ENCODE measurements at places on chromosomes 12 and 14. TPM values are rescaled to one million over a fixed set of nuclear protein-coding genes. Genes with fewer than 3 reads are reported as not detected.

- DNase-seq, result no peak
- no peaks in the 10 kb centered on the region for H3K4me1 ChIP-seq
- H3K27me3 ChIP-seq, result peaks cover 2% of the 10 kb centered on the region
- H3K36me3 ChIP-seq, result no peaks in the 10 kb centered on the region
Measured at GRCh38 chr12:130204541-130204953, 42.3 kb downstream of the FZD10 start.

- H3K4me3 ChIP-seq, result no peak overlapping the region
- H3K27me3 ChIP-seq, result peaks cover 17% of the 10 kb centered on the region
- H3K4me1 ChIP-seq, result no peaks in the 10 kb centered on the region
- H3K27ac ChIP-seq, result no peak overlapping the region
Measured at GRCh38 chr14:95044463-95045105, 112.7 kb downstream of the DICER1 start.

GRCh38 chr12:103973909-103974308 lies 8.2 kb downstream of the TDG start:
- H3K4me3 ChIP-seq, result no peak overlapping the region
- no peak overlapping the region for H3K27ac ChIP-seq
- peaks cover 9% of the 10 kb centered on the region for H3K36me3 ChIP-seq
- peaks cover 17% of the 10 kb centered on the region for H3K4me1 ChIP-seq
- DNase-seq, result no peak
- no peaks in the 10 kb centered on the region for H3K27me3 ChIP-seq

DNA sequence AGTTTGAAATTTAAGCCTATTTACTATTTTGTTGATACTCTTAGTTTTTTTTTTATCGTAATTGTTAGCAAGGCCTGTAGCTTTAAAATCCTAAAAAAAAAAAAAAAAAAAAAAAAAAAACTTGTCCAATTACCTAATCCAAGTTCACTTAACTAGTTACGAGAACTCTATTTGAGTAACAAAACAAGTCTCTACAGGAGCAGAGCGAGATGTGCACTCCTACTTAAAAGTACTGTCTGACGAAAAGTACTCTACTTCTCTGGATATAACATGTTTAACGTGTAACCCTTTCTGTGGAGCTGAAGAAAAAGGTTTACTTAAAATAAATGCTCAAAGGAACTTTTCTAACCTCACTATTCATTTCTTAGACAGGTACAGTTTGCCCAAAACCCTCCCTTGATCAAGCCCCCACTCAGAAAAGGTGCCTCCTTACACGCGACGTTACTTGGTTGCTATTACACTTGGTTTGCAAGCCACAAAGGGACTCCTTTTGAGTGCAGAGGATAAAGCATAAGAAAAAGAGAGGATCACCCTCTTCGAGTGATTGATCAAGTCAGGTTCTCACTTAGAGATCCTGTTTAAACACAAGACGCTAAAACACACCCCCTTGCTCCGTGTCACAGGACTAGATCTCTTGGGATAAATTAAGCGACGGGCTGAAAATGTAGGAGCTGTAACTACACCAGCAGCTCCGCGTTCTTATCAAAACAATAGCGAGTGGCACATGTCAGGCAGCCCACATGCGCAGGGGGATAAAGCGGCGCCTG lies 2.2 kb downstream of the BAZ1A start:
- H3K27ac ChIP-seq, result peak overlapping the region; percentile 85
- DNase-seq, result peak; percentile 90
- no peaks in the 10 kb centered on the region for H3K27me3 ChIP-seq
- 0 out of 2 replicates have a peak, but pooled peaks cover 1% of the 10 kb centered on the region for H3K36me3 ChIP-seq

- H3K4me3 ChIP-seq, result no peak overlapping the region
- no peaks in the 10 kb centered on the region for H3K36me3 ChIP-seq
- no peak for DNase-seq
- no peaks in the 10 kb centered on the region for H3K4me1 ChIP-seq
Measured at GRCh38 chr14:74415115-74415437, 10.9 kb downstream of the SYNDIG1L start.

GRCh38 chr12:65603438-65604351 lies 220.6 kb upstream of the HMGA2 start:
- H3K4me1 ChIP-seq, result peaks cover 19% of the 10 kb centered on the region
- H3K4me3 ChIP-seq, result no peak overlapping the region
- H3K27me3 ChIP-seq, result no peaks in the 10 kb centered on the region
- H3K36me3 ChIP-seq, result no peaks in the 10 kb centered on the region
- no peak overlapping the region for H3K27ac ChIP-seq

- no peak overlapping the region for H3K27ac ChIP-seq
- H3K4me1 ChIP-seq, result no peaks in the 10 kb centered on the region
- H3K36me3 ChIP-seq, result no peaks in the 10 kb centered on the region
Measured at GRCh38 chr12:66699738-66700482, 21.0 kb upstream of the GRIP1 start.

DNA sequence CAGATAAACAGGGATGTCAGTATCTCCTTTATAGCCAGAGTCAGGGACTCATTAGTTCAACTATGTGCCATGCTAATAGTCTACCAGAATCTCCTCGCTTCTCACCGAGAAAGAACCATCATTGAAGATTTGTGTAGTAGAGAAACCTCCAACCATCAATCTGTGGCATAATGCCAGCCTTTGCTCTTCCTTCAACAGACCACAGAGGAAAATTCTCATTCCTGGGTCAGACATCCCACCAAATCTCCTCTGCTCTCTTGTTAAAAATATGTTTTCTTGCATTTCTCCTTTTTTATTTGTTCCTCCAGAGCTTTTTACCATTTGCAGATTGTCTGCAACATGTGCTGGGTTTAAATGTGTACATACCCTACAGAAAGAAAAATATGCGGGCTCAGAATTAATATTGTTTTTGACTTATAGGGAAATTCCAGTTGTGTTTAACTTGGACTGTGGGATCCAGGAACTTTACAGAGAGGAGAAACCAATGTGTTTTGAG lies 64.9 kb downstream of the LLPH start:
- peaks cover 30% of the 10 kb centered on the region for H3K4me1 ChIP-seq
- no peak for DNase-seq
- no peak overlapping the region for H3K4me3 ChIP-seq
- no peaks in the 10 kb centered on the region for H3K27me3 ChIP-seq
- H3K27ac ChIP-seq, result no peak overlapping the region

- H3K27ac ChIP-seq, result no peak overlapping the region
- H3K4me1 ChIP-seq, result peaks cover 18% of the 10 kb centered on the region
Measured at GRCh38 chr14:92532490-92533163, 19.0 kb downstream of the RIN3 start.

DNA sequence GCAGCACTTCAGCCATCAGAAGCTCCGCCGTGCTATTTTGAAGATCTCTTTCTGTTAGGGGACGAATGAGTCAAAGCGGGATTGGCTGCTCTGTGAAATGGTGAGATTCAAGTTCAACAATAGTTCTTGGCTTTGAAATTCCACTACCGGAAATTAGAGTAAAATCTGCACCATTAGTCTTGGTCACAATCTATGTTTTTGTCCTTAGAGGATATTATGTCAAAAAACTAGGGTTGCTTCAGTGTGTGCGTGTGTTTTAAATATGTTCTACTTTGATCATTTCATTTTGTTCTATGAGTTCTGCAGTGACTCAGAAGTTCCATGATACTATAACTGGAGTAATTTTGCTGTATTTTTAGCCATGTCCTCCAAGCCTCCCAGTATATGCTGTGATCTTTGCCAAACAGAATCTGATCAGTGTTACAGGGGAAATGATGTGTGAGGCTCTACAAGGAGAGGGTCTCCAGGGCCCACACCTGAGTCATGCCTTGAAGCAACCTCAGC lies 22.6 kb downstream of the GPHB5 start:
- DNase-seq, result no peak
- H3K36me3 ChIP-seq, result no peaks in the 10 kb centered on the region
- no peak overlapping the region for H3K27ac ChIP-seq
- H3K27me3 ChIP-seq, result no peaks in the 10 kb centered on the region
- no peaks in the 10 kb centered on the region for H3K4me1 ChIP-seq
- H3K4me3 ChIP-seq, result no peak overlapping the region

- no peaks in the 10 kb centered on the region for H3K4me1 ChIP-seq
- no peaks in the 10 kb centered on the region for H3K27me3 ChIP-seq
- H3K27ac ChIP-seq, result no peak overlapping the region
- no peak overlapping the region for H3K4me3 ChIP-seq
Measured at GRCh38 chr12:84136862-84137367, 775.7 kb downstream of the SLC6A15 start.

DNA sequence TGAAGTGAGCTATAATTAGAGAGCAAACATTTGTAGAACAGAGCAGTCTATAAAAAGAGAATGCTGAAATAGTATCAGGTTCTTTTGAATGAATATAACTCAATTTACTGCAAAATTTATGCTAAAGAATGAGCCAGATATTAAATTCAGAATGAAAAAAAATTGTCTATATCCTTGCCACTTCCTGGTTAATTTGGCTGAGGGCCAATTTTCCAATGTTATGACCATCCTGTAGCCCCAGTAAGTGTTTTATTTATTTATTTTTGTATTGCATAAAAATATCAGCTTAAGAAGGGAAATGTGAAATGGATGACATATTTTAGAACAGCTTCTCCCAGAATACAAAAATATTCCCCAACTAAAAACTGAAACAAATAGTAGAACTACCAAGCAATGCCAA lies 263.4 kb downstream of the SOX5 start:
- DNase-seq, result no peak
- H3K27me3 ChIP-seq, result no peaks in the 10 kb centered on the region
- H3K36me3 ChIP-seq, result no peaks in the 10 kb centered on the region
- H3K4me1 ChIP-seq, result no peaks in the 10 kb centered on the region
- no peak overlapping the region for H3K27ac ChIP-seq
- no peak overlapping the region for H3K4me3 ChIP-seq

GRCh38 chr12:120125792-120126634 lies 9.5 kb upstream of the RAB35 start:
- peaks cover 45% of the 10 kb centered on the region for H3K36me3 ChIP-seq
- no peaks in the 10 kb centered on the region for H3K27me3 ChIP-seq
- H3K4me1 ChIP-seq, result peaks cover 28% of the 10 kb centered on the region
- H3K27ac ChIP-seq, result no peak overlapping the region
- no peak overlapping the region for H3K4me3 ChIP-seq
- no peak for DNase-seq

DNA sequence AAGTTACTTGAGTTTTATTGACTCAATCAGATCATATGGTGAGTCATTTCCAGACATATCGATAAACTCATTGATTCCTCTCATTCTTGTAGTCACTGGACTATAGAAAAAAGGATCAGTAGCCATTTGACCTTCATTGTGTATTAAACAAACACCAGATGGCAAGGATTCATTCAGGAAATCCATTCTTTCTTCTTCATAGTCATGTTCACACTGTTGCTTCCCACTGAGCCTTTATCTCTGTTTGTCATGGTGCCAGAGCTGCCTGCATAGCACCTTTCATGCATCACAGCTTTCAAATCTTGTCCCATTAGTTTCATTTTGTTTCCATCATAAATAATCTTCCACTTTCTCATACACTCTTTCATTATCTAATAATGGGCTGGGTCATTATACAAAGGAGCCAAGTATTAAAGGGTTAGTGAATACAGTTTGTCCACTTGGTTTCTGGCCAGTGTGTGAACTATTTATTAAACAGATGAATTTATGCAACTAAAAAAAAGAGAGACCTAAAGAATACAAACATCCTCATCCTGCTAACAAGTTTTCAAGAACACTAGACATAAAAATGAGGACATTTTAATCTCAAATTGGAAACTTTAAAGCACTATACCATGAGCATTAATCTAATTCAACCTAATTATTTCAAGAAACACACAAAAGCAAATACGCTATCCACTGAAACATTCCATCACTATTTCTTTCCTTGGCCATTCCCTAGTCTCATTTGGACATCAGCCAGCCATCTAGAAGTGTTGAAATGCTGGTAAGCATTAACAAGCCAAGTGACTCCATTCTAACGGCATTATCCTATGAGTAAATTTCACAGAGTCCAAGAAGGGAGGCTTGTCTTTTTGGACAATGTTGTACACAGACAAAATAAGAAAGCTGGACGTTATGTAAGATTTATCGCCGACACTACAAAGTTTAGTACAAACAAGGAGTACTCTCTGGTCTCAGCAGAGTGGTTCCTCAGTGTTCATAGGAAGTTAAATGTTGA lies 476.5 kb downstream of the FOXG1 start:
- no peaks in the 10 kb centered on the region for H3K36me3 ChIP-seq
- no peaks in the 10 kb centered on the region for H3K4me1 ChIP-seq
- no peaks in the 10 kb centered on the region for H3K27me3 ChIP-seq
- H3K27ac ChIP-seq, result no peak overlapping the region
- DNase-seq, result no peak

- no peak for DNase-seq
- H3K4me1 ChIP-seq, result no peaks in the 10 kb centered on the region
- no peak overlapping the region for H3K4me3 ChIP-seq
- H3K36me3 ChIP-seq, result no peaks in the 10 kb centered on the region
Measured at GRCh38 chr12:62375603-62376002, 91.0 kb upstream of the MON2 start.

GRCh38 chr14:50191499-50191898 lies 39.9 kb downstream of the SOS2 start:
- H3K4me1 ChIP-seq, result no peaks in the 10 kb centered on the region
- H3K27ac ChIP-seq, result no peak overlapping the region
- H3K36me3 ChIP-seq, result 0 out of 3 replicates have a peak, but pooled peaks cover 8% of the 10 kb centered on the region
- no peaks in the 10 kb centered on the region for H3K27me3 ChIP-seq
- H3K4me3 ChIP-seq, result no peak overlapping the region

HOXC5 gene
- not detected for total RNA-seq

MYF5 gene
- total RNA-seq, result not detected

WDR20 gene
- total RNA-seq, result 30.5 TPM

RNU6-8 gene
- total RNA-seq, result not detected

All from HepG2 (cell line).